ENCODE measurements at places on chromosomes 3 and 15.

DNA sequence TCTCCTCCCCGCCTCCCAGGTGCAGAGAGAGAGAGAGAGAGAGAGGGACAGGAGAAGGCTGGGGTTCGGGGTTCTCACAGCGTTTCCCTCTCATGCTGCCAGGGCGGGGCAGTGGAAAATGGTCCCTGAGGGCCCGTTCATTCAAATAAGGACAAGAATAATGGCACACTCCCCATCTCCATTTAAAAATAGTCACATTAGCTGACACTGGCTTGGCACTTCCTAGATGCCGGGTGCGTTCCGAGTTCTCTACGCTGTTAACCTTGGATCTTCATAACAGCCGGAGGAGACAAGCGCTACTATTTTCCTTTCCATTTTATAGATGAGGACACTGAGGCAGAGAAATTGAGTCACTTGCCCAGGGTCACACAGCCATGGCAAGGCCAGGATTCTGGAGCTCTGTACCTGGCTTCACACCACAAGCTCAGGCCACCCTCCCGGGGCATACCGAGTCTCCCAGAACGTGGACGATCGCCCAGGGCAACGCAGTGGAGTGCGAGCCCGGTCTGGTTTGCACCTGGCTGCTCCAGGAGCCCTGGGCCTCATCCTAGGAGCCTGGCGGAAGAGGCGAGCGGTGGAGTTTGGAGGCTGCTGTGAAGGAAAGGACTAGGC is 608 bp upstream of the SLC6A6 start:
- DNase-seq: no peak

- no peak for DNase-seq
Measured at GRCh38 chr15:29651476-29652233, 170.6 kb downstream of the TJP1 start.

DNA sequence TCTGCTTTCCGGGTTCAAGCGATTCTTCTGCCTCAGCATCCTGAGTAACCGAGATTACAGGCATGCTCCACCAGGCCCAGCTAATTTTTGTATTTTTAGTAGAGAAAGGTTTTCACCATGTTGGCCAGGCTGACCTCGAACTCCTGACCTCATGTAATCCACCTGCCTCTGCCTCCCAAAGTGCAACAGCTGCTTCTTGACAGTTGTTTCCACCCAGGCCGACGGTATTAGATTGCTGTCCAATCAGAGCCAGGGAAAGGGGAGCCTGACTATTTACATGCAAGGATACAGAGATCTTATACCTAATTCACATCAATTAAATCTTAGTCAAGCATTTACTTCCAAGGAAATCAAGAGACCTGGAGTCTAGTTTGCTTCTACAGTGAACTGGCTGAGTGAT is 4.0 kb upstream of the CAPN3 start:
- DNase-seq: no peak

DNA sequence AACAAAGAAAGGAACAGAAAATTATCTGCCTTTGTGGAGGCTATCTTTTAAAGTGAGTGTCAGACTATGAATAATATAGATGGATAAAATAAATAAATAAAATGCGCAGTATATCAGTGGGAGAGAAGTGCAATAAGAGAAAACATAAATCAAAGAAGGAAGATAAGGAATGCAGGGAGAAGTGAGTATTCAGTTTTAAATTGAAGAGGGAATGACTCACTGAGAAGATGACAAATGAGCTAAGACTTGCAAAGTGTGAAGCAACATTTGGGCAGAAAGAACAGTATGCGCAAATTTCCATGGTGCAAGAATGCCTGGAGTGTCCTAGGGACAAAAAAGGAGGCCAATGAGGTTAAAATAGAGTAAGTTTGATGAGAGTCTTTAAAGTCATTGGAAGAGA is 1300.1 kb upstream of the ALCAM start:
- DNase-seq: no peak

- DNase-seq: no peak
Measured at GRCh38 chr15:101255051-101255395, 3.2 kb upstream of the CHSY1 start.

GRCh38 chr3:128488991-128489673 is 3.9 kb downstream of the GATA2 start:
- no peak for DNase-seq

DNA sequence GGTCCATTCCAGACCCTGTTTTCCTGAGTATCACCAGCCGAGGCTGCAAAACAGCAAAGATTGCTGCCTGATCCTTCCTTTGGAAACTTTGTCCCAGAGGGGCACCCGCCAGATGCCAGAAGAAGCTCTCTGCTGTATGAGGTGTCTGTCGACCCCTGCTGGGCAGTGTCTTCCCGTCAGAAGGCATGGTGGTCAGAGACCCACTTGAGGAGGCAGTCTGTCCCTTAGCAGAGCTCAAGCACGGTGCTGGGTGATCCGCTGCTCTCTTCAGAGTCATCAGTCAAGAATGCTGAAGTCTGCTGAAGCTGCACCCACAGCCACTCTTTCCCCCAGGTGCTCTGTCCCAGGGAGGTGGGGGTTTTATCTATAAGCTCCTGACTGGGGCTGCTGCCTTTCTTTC is 1121.2 kb downstream of the NSUN3 start:
- DNase-seq: no peak

- no peak for DNase-seq
Measured at GRCh38 chr3:48408823-48409281, 21.0 kb downstream of the PLXNB1 start.

DNA sequence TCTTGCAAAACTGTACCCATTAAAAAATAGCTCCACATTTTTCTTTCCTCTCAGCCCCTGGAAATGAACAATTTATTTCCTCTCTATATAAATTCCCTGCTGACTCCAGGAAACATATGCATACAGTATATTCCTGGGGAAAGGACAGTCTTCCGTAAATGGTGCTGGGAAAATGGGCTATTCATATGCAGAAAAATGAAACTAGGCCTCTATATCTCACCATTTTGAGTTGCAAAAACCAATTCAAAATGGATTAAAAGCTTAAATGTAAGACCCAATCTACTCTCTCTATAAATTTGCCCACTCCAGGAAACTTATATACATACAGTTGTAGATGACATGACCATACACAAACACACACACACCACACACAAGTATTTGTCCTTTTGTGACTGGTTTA is 85.9 kb upstream of the GPR149 start:
- no peak for DNase-seq

- DNase-seq: no peak
Measured at GRCh38 chr3:45816544-45816943, 20.2 kb upstream of the SLC6A20 start.
